ENCODE measurements at places on chromosomes 3 and 15. TPM values are rescaled to one million over a fixed set of nuclear protein-coding genes. Genes with fewer than 3 reads are reported as not detected.

DNA sequence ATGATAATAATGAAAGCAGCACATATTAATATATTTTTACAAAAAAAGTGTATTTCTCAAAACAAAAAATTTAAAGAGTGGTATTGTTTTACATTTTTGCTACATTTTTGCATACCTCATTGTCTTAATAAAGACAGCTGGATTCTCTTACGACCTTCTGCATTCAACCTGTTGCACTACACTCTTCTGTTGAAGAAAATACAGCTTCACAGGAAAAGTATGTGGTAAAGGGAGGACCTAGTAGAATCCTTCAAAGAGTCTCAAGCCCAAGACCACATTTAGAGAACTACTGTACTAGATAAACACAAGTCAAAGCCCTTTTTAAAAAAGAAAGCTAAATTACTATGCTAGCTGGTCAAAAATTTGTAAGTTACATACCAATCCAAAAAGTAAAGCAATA, 7.9 kb downstream of the ZNF280D start:
- no peak for DNase-seq

- DNase-seq: no peak
These were observed 29.9 kb downstream of the CLDN11 start for GRCh38 chr3:170448584-170448983.

- no peak for DNase-seq
These were observed 364.9 kb upstream of the DPPA4 start for GRCh38 chr3:109702252-109702651.

- no peak for DNase-seq
These were observed 58.2 kb downstream of the SLC6A1 start for GRCh38 chr3:11050666-11051323.

The CDAN1 gene
- total RNA-seq: 14.0 TPM

The SCAMP2 gene
- total RNA-seq: 47.6 TPM

DNA sequence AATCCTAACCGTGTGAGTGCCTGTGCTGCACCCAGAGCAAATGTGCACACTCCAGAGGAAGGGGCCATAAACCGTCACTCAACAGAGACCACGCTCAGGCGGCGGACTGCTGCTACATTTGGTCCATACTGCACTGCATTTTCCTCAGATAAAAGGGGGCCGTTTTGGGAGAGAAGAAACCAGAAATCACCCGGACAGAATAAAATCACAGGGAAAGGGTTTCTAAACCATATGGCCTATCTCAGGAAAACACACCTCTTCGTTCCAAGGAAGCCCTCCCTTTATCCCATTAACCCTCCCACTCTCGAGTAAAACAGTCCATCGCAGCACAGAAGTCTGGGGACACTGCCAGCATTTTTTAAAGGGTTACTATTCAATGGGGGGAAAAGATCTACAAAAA, 7.6 kb downstream of the IL17RD start:
- DNase-seq: no peak

The CD200R1 gene
- 0.22 TPM for total RNA-seq

The RAB8B gene
- total RNA-seq: 44.6 TPM

The CYP1A2 gene
- total RNA-seq: not detected

The SAMD7 gene
- total RNA-seq: not detected

All from tibial nerve (tissue), 4 donors.